ENCODE measurements at places on chromosomes 5 and 9.

DNA sequence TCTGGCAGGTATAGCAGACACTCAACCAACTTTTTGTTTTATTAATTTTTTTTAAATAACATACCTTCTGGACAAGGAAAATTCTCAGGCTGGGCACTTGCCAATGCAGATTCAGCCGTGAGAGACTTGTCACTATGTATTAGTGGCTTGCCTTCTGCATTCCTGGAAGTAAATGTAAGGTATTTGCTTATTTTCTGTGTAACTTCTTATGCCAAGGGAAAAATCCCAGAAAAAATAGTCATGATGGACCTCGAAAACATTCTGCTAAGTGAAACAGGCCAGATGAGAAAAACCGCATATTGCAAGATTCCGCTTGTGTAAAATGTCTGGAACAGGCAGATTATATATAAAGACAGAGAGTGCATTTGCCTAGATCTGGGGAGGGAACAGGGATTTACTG, 260.3 kb upstream of the DAPK1 start:
- no peak for DNase-seq

DNA sequence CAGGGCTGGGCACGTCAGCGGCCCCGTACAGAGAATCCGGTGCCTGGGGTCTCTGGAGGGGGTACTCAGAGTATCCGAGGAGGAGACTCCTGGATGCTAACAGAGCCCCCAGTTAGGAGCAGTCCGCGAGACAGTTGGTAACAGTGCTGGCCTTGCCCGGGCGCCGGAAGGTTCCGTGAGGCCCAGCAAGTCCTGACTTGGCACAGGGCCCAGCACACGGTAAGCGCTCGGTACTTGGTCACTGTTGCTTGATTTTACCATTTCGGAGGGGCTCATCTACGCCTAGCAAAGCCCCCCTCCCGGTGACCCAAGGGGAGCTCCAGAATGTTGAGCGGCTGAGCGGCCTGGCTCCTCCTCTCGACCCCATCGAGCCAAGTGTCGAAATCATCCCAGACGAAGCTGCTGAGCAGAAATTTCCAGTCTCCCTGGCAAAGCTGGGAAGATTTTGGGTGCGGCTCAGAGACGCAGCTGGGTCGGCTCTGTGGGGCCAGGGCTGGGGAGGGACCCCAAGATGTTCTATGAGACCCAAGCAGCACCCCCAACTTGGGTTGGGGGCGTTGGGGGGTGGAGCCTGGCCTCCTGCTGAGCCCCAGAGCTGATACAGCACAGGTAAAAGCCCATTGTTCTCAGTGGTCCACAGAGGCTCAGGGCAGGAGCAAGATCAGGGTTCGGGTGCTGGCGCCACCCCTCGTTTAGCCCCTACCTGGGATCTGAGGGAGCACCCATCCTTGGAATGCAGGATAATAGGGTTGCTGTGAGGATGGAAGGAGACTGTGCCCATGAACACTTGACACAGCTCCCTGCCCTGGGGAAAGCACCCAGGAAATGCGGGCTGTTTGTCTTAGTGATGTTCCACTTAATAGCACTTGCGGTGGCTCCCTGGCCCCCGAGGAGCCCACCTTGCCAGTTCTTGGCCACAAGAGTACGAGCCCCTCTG, 137.2 kb downstream of the C9orf50 start:
- peak; percentile 32 for DNase-seq

GRCh38 chr9:7105095-7105494, 347.3 kb downstream of the KDM4C start:
- DNase-seq = no peak

DNA sequence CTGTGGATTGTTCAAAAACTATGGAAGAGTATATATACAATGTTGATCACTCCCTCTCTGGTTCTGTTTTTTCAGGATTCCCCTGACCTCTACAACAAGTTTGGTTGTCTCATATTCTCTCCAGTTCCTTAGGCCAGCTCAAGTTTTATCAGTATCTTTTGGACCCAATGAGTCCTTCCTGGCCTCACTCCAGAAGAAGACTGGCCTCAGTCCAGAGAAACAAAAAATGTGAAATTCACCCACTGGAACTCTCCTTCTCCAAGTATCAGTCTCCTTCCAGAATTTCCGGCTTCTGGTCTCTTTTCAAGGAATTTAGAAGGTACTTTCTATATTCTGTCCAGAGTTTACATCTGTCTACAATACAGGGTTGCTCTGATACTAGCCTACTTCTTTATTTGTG, 537.8 kb upstream of the FTMT start:
- DNase-seq = no peak

- no peak for DNase-seq
These were observed 615.6 kb upstream of the GRIN3A start for GRCh38 chr9:102354041-102354440.

DNA sequence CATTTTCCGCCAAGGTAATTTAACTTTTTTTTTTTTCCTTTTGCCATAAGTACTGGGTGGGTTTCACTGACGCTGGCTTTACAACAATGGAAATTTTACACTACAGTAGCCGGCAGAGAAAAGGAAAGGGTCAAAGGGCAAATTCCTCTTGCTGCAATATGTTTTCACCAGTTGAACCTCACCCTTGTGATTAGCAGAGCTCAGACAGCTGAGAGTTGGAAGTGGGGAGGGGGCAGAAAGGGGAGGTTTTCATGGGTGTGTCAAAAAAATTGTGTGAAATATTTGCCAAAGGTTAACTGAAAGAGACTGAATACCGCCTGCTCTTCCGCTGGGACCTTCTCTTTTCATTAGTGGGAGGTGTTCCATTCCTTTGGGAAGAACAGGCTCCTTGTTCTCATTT, 296.9 kb downstream of the ADAMTS6 start:
- no peak for DNase-seq
